ENCODE measurements at places on chromosomes 6 and 20. TPM values are rescaled to one million over a fixed set of nuclear protein-coding genes. Genes with fewer than 3 reads are reported as not detected.

The BPI gene
- not detected for polyA plus RNA-seq

The KIAA1755 gene
- polyA plus RNA-seq, result 1.4 TPM

The FNDC11 gene
- 0.22 TPM for polyA plus RNA-seq

The GSTA1 gene
- polyA plus RNA-seq, result not detected

GRCh38 chr6:47288267-47289090, 21.2 kb downstream of the TNFRSF21 start:
- H3K27ac ChIP-seq, result no peak overlapping the region
- no peaks in the 10 kb centered on the region for H3K36me3 ChIP-seq
- no peaks in the 10 kb centered on the region for H3K27me3 ChIP-seq
- DNase-seq, result no peak
- H3K4me1 ChIP-seq, result no peaks in the 10 kb centered on the region
- H3K4me3 ChIP-seq, result no peak overlapping the region

DNA sequence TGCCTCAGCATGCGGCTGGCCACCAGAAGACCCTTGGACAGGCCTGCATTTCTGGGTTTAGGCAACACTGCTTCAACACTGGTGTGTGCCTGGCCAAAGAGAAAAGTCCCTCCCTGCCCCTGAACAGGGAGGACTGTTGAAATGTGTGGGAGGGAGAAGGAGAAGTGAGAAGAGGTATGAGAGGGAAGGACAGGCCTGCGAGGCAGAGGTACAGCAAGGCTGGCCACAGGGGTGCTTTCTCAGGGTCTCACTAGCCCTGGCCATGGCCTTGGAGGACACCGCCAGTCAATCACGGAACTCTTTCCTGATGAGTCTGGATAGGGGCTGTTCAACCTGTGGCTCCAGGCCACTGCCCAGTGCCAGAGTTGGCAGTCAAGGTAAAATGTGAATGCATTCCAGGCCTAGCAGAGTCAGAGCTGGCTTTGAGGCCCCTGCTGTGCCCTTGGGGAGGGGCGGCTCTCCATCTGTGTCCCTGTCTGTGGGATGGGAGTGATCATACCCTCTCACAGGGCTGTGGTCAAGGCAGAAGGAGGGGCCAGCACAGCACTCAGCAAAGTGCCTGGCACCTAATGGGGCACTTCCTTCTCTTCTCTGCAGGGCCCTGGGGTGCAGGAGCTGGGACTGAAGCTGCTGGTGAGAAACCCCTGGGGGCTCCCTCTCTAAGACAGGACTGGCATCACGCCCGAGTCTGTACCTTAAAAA, 43.2 kb upstream of the CDH22 start:
- H3K27ac ChIP-seq, result peak overlapping the region; percentile 56
- peaks cover 6% of the 10 kb centered on the region for H3K4me1 ChIP-seq
- H3K4me3 ChIP-seq, result no peak overlapping the region
- H3K36me3 ChIP-seq, result peaks cover 4% of the 10 kb centered on the region
- no peak for DNase-seq

- H3K27me3 ChIP-seq, result no peaks in the 10 kb centered on the region
- H3K4me1 ChIP-seq, result peaks cover 8% of the 10 kb centered on the region
- no peak overlapping the region for H3K4me3 ChIP-seq
- H3K27ac ChIP-seq, result peak overlapping the region; percentile 11
- no peaks in the 10 kb centered on the region for H3K36me3 ChIP-seq
- DNase-seq, result no peak
Measured at GRCh38 chr20:4434681-4435080, 287.0 kb upstream of the PRND start.

DNA sequence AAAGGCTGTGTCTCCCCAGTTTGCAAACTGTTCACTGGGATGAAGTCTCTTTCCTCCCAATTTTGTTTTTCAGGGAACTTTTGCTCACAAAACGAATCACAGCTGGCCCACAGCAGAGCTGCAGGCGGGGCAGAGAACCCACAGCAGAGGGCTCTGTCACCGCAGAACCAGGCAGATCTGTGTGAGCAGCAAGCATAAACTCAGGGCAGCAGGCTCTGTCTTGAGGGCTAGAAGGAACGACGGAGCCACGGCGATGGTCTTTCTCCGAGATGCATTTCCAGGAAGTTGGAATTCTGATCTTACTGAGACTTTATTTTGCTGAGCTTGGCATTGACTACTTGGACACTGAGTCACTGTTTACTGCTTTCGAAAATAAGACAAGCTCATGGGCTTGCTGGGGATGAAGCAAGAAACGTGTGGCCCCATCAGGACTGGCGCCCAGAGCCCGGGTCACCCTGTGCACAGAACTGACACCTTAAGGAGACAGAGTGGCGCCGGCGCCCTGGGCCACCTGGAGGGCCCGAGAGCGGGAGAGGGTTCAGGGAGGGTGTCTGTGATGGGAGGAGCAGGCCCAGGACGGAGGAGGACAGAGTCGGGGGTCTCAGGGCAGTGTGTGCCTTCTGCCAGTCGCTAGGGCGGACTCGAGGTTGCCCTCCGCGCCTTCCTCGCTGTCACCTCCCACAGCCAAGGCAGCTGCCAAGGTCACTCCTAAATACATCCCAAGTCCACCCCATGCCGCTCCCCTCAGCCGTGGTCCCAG, 106.3 kb upstream of the NXT1 start:
- H3K27ac ChIP-seq, result no peak overlapping the region
- no peak for DNase-seq
- no peak overlapping the region for H3K4me3 ChIP-seq

DNA sequence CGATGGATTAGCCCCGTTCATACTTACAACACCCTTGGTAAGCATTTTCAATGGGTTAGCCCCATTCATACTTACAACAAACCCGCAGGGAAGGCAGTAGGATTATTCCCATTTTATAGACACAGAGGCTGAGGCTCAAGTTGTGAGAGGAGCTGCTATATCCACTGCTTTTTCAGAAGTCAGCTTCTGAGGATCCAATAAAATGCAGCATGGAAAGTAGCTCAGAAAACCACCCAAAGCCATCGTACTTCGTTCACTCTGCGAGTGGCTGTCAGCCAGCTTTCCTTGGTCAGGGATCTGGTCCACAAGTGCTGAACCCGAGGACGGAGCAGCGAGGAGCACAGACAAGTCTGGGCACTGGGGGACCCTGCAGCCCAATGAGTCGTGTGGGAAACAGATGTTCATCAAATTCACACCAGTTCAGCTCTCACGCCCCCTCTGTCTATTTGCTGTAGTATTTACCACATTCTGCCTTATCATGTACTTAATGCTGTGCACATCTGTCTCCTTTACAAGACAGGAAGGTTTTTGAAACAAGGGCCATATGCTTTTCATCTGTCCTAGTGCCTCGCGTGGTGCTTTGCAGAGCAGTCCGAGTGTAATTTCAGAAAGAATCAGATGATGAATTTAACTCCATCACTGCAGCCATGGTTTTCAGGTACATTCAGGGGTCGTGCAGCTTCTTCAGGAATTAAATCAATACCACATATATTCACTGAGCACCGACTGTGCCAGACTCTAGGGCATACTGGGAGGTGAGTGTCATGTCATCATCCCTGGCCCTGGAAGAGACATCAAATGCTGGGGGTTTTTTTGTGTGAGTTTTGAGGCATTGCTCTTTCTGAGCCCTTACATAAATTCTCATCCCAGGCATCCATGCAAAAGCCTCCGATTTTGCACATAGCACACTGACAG, 256.9 kb downstream of the CDH26 start:
- H3K4me1 ChIP-seq, result peaks cover 3% of the 10 kb centered on the region
- no peak overlapping the region for H3K4me3 ChIP-seq
- H3K36me3 ChIP-seq, result no peaks in the 10 kb centered on the region
- no peaks in the 10 kb centered on the region for H3K27me3 ChIP-seq

DNA sequence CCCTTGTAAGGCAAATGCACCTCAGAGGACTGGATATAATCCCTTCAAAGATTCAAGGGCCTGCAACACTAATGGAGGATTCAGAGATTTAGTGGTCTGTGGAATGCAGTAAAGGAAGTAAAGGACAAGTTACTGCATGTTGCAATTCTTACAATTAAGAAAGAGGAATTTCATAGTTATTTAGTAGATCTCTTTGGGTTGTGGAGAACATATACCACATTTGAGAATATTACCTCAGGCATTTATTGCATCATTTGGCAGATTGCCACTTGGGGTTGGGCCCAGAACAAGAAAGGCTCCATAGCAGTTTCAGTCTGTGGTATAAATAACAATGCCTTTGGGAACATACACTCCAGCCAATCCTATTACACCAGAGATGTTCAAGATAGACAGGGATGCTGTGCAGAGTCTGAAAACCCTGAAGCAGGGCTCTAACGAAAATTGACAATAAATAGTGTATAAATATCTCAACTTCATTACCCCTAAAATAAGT, 20.9 kb upstream of the EPM2A start:
- no peaks in the 10 kb centered on the region for H3K36me3 ChIP-seq
- H3K4me1 ChIP-seq, result no peaks in the 10 kb centered on the region
- no peaks in the 10 kb centered on the region for H3K27me3 ChIP-seq
- peak; percentile 91 for DNase-seq
- H3K27ac ChIP-seq, result no peak overlapping the region

DNA sequence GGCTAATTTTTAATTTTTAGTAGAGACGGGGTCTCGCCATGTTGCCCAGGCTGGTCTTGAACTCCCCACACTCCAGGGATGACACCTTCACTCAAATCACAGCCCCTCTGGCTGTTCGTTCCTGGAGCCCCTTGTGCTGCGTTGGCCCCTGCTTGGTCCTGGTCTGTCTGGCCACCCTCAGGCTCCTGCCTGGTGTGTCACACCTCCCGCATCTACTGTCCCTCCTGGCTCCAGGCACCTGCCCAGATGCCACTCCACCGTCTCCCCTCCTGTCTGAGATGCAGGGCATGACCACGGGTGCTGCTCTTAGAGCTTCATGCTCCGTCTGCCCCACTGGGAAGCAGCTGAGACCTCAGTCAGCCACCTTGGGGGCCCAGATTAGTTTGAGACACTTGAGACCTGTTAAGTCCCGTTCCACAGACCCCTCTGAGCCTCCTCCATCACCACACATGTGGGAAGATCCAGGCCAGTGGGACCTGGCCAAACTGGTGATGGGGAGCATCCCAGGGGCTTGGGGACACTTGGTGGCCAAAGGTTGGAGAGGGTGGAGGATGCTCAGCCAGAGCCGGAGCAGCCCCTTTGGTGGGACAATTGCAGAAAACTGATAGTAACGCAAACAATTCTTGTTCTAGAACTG, 21.9 kb upstream of the NPBWR2 start:
- H3K4me3 ChIP-seq, result no peak overlapping the region
- DNase-seq, result no peak
- H3K4me1 ChIP-seq, result no peaks in the 10 kb centered on the region
- no peaks in the 10 kb centered on the region for H3K36me3 ChIP-seq

DNA sequence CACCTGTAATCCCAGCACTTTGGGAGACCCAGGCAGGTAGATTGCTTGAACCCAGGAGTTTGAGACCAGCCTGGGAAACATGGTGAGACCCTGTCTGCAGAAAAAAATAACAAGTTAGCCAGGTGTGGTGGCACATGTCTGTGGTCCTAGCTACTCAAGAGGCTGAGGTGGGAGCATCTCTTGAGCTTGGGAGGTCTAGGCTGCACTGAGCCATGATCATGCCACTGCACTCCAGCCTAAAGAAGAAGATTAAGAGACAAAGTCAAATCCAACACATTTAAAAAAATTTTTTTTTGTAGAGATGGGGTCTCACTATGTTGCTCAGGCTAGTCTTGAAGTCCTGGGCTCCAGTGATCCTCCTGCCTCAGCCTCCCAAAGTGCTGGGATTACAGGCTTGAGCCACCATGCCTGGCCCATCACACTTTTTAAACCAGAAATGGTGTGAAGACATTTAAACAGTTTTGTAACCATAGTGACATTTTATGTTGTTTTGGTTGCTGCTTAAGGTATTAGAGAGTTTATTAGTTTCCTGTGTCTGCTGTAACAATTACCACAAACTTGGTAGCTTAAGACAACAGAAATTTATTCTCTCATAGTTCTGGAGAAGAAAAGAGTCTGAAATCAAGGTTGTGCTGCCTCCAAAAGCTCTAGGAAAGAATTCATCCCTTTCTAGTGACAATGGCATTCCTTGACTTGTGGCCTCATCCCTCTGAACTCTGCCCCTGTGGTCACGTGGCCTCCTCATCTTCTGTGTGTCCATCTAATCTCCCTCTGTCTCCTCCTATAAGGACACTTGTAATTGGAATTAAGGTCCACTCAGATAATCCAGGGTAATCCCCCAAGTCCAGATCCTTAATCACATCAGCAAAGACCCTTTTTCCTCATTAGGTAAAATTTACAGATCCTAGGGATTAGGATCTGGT, 104.6 kb upstream of the TNFAIP3 start:
- no peaks in the 10 kb centered on the region for H3K4me1 ChIP-seq
- no peak for DNase-seq
- H3K27ac ChIP-seq, result no peak overlapping the region
- no peaks in the 10 kb centered on the region for H3K27me3 ChIP-seq

DNA sequence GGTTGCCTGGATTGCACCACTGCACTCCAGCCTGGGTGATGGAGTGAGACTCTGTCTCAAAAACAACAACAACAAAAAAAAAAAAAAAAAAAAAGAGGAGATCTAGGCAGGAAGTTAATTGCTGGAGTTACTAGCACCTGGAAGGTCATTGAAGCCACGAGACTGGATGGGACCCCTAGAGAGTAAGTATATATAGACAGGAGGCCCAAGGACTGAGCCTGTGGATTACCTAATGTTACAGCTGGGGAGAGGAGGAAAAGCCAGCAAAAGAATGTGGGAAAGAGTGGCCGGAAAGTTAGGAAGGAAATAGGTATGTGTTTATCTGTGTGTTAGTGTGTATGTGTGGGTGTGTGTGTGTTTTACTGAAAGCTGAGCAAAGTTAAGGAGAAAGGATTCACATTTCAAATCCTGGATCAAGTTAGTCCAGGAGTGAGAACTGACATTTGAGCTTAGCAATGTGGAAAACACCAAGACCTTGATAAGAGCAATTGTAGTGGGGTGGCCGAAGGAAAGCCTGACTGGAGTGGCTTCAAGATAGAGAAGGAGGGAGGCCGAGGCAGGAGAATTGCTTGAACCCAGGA, 38.4 kb downstream of the ANKRD6 start:
- no peaks in the 10 kb centered on the region for H3K36me3 ChIP-seq
- no peaks in the 10 kb centered on the region for H3K27me3 ChIP-seq
- no peak overlapping the region for H3K27ac ChIP-seq
- no peaks in the 10 kb centered on the region for H3K4me1 ChIP-seq
- peak; percentile 6 for DNase-seq

DNA sequence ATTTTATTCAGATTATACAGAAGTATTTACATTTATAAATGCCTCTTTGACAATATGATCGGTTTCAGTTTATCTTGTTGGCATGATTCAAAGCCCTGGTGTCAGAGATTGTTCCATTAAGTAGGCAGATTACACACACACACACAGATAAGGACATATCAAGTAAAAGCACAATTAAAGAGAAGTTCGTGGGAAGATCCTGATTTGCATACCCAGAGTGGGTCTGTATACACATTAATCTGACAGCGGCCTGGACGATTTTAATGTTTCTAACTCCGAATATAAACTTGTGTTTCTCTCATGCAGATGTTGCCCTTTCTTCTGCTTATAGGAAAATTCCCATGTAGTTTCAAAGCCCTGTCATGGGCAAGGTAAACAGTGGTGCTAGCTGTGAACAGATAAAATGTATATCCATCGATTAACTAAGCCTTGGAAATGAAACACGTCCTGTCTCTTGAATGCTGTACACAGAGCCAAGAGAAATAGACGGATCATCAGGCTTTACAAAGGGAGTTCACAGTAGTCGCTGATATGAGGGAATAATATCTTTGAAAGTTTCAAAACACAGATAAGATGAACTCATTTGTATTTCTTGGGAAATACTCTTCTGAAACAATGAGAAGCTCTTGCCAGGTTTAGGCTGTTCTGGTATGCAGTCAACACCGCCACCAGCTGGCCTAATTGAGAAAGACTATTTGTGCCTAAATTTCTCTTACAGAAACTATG, 108.2 kb upstream of the GMDS start:
- no peaks in the 10 kb centered on the region for H3K27me3 ChIP-seq
- peaks cover 3% of the 10 kb centered on the region for H3K4me1 ChIP-seq
- H3K27ac ChIP-seq, result no peak overlapping the region

- H3K4me3 ChIP-seq, result no peak overlapping the region
- H3K27ac ChIP-seq, result no peak overlapping the region
- no peak for DNase-seq
- no peaks in the 10 kb centered on the region for H3K4me1 ChIP-seq
- no peaks in the 10 kb centered on the region for H3K27me3 ChIP-seq
Measured at GRCh38 chr6:38783443-38784228, 68.5 kb downstream of the DNAH8 start.
